ENCODE measurements at places on chromosomes 4 and X. TPM values are rescaled to one million over a fixed set of nuclear protein-coding genes. Genes with fewer than 3 reads are reported as not detected.

DNA sequence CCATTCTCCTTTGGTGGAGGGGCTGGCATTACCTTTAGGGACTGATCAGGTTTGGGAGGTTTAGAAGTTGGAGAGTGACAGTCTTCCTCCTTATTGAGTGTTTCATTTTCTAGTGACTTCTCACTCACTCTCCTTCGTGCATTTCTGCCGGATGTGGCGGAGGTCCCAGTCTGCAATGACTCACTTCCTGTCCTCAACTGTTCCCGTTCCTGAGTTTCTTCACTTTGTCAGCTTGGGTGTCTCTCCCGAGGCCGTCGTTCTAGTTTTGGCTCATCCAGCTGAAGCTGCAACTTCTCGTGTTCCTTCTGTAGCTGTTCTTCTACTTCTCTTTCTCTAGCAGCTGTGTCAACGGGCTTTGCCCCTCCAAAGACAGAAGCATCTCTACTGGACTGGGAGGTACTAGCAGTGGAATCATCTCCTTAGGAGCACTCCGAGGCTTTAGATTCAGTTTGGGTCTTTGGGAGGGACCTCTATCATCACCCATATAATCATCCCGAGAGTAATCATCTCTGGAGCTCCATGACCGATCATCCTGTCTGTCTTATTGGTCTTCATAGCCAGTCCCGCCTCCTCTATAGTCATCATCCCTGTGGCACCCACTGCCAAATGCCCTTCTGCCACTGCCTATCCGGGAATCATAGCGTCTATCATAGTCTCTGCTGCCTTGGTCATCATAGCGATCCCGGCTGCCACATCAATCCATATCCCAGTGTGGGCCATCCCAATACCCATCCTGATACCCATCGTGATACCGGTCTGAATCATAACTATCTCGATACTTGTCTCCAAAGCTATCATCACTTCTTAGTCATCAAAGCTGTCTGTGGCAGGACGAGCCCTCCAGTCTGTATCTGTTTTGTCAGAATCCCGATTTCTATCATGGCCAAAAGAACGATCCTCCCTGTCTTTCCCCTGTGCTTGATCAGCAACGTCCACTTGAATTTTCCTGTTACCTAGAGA lies 35.3 kb upstream of the VSIG4 start:
- peak; percentile 48 for DNase-seq

- no peak for DNase-seq
These were observed 68.8 kb upstream of the SLC7A11 start for GRCh38 chr4:138310991-138311390.

DNA sequence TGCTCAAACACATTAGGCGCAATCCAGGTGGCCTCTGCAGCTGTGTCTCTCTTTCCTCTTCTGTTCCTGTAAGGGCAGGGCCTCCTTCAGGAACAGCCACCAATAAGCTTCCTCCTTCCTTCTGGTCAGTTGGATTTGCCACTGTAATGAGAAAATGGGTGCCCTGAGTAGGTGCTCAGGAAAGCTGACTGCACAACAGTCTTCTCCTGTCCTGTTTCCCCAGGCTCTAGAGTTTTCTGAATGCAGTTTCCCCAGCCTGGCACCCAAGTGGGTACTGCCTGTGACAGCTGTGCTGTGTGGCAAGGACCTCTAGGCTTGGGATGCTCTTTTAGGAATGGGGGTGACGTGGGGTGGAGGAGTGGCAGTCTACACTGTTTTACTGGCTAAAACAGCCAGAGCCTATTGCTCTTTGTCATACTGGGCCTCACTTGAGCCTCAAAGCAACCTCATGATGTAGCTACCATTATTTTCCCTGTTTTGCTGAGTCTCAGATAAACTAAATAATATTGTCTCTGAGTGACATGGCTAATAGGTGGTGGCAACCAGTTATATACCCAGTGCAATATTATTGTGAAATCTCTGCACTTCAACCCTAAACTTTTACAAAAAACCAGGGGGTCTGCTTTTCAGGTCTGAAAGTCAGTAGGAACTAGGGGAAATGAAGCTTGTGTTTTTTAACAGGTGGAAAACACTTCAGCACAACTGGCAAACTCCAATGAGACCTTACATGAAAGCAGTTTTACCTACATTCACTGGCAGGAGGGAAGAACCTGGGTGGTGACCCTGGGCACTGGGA lies 1.2 kb downstream of the CXCL2 start:
- DNase-seq: no peak

DNA sequence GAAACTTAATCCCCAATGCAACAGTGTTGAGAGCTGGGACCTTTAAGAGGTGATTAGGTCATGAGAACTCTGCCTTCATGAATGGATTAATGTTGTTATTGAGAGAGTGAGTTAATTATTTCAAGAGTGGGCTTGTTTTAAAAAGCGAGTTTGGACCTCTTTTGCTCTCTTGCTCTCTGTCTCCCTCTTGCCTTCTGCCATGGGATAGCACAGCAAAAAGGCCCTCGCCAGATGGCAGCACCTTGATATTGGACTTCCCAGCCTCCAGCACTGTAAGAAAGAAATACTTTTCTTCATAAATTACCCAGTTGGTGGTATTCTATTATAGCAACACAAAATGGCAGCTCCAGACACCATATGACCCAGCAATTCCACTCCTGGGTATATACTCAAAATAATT lies 7.0 kb upstream of the ATP6AP2 start:
- no peak for DNase-seq

DNA sequence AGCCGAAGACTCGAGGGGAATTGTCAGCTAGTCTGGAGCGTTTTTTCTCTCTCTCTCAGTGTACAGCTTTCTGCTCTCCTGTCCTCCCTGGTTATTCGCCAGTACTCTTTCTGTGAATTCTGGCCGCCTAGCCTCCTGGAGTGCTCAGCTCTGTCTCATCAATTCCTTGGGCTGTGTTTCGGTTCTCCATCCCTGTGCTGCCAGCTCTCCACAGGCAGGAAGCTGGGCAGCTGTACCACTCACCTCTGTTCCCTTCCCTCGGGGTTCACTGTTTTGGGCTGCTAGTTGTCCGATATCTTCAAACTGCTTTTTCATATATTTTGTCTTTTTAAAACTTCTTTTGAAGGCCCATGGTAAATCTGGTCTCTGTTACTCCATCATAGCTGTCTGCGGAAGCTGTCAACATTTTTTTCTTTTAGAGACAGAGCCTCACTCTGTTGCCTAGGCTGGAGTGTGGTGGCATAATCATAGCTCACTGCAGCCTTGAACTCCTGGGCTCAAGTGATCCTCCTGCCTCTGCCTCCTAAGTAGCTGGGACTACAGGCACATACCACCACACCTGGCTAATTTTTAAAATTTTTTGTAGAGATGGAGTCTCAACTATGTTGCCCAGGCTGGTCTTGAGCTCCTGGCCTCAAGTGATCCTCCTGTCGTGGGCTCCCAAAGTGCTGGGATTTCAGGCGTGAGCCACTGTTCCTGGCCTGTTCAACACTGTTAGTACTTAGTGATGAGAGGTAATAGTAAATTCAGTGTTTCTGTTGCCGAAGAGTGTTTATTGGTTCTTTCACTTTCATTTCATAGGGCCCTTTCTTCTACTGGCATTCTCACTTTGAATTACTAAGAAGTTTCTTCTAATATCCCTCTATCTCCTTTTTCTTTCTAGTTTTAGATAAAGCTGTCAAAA lies 18.6 kb downstream of the ZCCHC4 start:
- DNase-seq: no peak

ETDB gene
- total RNA-seq: not detected

NAP1L5 gene
- 0.20 TPM for total RNA-seq

KIAA1210 gene
- not detected for total RNA-seq

All from gastrocnemius medialis (tissue), 4 donors.